ENCODE measurements at places on chromosomes 16 and 17.

DNA sequence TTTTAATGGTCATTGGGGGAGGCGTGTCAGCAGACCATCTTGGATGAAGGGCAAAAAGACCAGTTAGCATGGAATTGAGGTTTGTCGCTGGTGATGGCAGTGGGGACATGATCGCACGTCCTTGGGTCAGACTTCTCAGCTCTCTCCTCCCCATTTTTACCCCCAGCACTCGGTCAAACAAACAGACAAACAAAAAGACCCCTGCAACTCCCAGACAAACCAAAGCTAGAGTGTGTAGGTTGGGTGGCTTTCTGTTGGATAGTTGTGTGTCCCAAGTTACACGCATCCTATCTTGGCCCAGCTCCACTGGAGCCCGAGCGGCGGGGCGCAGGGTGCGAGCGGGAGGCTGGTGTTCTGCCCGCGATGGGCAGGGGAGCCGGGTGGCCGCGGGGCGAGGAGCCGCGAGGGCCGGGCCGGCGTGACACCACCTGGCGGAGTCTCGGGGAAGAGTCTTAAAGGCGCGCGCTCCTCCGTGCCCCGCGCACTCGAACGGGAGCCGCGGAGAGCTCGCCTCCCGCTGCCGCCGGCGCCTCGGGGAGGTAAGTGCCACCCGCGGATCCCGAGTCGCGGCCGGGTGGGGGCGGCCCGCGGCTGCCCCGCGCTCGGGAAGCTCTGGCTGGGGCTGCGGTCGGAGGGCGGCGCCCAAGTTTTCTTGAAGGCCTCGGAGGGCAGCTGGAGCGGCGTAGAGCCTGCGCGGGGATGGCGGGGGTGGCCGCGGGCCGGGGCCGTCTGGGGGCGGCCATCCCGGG is 18.5 kb upstream of the NTN1 start:
- no peak overlapping the region for H3K4me3 ChIP-seq
- peaks cover 68% of the 10 kb centered on the region for H3K27me3 ChIP-seq
- H3K4me1 ChIP-seq = peaks cover 11% of the 10 kb centered on the region
- peaks cover 2% of the 10 kb centered on the region for H3K36me3 ChIP-seq
- no peak overlapping the region for H3K27ac ChIP-seq
- DNase-seq = no peak

GRCh38 chr17:58300336-58300735 is 19.6 kb upstream of the MPO start:
- H3K4me3 ChIP-seq = no peak overlapping the region
- peaks cover 17% of the 10 kb centered on the region for H3K27me3 ChIP-seq
- no peaks in the 10 kb centered on the region for H3K4me1 ChIP-seq
- H3K27ac ChIP-seq = no peak overlapping the region
- no peak for DNase-seq

- H3K4me3 ChIP-seq = no peak overlapping the region
- no peak overlapping the region for H3K27ac ChIP-seq
- no peaks in the 10 kb centered on the region for H3K27me3 ChIP-seq
- H3K36me3 ChIP-seq = peaks cover 6% of the 10 kb centered on the region
- DNase-seq = no peak
These were observed 47.6 kb downstream of the NUP93 start for GRCh38 chr16:56777482-56777881.

DNA sequence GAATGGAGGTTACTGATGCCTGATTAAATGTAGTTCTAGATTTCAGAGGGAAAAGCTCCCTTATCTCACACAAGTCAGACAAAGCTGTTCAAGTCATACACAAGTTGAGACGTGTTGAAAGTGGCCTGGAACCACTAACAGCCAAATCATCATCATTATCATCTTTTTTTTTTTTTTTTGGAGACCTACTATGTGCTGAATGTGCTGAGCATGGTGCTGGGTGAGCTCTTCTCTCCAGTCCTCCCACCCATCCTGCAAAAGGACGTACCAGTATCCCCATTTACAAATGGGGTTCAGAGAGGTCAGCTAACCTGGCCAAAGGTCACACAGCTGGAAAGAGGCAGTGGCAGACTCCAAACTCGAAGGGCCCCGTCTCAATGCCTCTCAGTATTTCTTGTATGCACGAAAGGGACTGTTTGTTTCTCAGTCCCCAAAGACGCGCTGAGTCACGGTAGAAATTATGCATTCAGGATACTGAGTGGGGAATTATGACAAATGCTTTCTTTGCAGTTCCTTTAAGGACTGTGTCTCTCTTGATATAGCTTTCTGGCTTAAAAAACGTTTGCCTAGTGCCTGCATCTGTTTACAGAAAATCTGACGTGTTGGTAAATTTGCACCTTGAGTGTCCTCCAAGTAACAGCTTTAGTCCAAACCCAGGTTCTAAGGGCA is 235.5 kb downstream of the XYLT1 start:
- H3K27ac ChIP-seq = no peak overlapping the region
- DNase-seq = no peak
- H3K4me1 ChIP-seq = peaks cover 31% of the 10 kb centered on the region
- peaks cover 26% of the 10 kb centered on the region for H3K36me3 ChIP-seq

DNA sequence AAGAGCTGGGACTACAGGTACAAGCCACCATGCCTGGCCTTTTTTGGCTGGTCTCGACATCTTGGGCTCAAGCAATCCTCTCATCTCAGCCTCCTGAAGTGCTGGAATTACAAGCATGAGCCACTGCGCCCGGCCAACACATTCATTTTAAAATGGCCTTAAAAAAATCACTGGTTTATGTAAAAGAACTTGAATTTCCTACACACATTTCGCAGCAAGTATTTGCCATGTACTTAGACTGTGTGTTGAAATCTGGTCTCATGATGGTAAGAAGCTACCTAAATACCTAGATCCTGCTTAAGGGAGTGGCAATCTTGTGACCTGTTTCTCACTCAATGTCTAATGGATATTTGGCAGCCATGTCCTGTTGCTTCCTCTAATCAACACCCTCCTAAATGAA is 8.5 kb upstream of the CYTH1 start:
- no peak overlapping the region for H3K4me3 ChIP-seq
- peaks cover 64% of the 10 kb centered on the region for H3K4me1 ChIP-seq
- H3K27me3 ChIP-seq = no peaks in the 10 kb centered on the region
- no peak for DNase-seq
- H3K36me3 ChIP-seq = peaks cover 42% of the 10 kb centered on the region

DNA sequence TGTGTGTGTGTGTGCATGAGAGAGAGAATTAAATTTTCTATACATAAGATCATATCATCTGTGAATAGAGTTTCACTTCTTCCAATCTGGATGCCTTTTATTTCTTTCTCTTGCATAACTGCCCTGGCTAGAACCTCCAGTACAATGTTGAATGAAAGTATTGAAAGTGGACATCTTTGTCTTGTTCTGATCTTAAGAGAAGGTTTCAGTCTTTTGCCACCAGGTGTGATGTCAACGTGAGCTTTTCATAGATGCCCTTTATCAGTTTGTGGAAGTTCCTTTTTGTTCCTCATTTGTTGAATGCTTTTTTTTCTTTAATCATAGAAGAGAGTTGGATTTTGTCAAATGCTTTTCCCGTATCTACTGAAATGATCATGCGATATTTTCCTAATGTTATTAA is 63.3 kb downstream of the RNF213 start:
- no peak for DNase-seq
- H3K36me3 ChIP-seq = peaks cover 93% of the 10 kb centered on the region

DNA sequence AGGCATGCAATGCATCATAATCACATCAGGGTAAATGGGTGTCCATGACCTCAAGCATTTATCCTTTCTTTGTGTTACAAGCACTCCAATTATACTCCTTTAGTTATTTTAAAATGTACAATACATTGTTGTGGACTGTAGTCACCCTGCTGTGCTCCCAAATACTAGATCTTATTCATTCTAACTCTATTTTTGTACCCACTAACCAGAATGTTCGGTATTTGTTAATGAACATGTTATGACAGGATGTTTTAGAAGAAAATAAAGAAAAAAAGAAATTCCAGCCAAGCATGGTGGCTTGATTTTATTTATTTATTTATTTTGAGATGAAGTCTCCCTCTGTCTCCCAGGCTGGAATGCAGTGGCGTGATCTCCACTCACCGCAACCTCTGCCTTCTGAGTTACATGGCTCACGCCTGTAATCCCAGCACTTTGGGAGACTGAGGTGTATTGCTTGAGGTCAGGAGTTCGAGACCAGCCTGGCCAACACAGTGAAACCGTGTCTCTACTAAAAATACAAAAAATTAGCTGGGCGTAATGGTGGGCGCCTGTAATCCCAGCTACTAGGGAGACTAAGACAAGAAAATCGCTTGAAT is 1.8 kb upstream of the NDE1 start:
- no peak for DNase-seq
- peaks cover 19% of the 10 kb centered on the region for H3K36me3 ChIP-seq
- no peaks in the 10 kb centered on the region for H3K27me3 ChIP-seq

GRCh38 chr16:79409978-79410377 is 190.6 kb downstream of the MAF start:
- H3K27ac ChIP-seq = no peak overlapping the region
- H3K36me3 ChIP-seq = peaks cover 3% of the 10 kb centered on the region
- H3K4me1 ChIP-seq = peaks cover 24% of the 10 kb centered on the region
- DNase-seq = no peak
- no peak overlapping the region for H3K4me3 ChIP-seq

GRCh38 chr17:44749980-44750318 is 8.8 kb upstream of the ADAM11 start:
- no peak overlapping the region for H3K27ac ChIP-seq
- no peak for DNase-seq
- H3K36me3 ChIP-seq = peaks cover 33% of the 10 kb centered on the region
- H3K4me3 ChIP-seq = no peak overlapping the region
- H3K27me3 ChIP-seq = no peaks in the 10 kb centered on the region

DNA sequence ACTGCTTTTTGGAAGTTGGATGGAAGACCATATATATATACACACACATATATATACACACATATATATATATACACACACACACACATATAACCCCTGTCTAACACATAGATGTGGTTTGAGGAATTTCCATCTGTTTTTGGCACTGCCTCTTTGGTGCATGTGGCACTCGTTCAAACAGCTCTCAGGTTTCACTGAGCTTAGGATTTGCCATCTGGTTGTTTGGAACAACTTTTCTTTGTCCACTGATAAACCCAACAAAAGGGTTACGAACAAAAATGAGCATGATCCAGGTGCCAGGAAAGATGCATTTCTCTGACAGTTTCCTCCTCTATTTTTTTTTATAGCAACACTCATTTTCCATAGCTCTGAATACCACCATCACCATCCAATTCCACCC is 14.6 kb upstream of the KCNJ16 start:
- no peak for DNase-seq
- no peaks in the 10 kb centered on the region for H3K4me1 ChIP-seq
- no peaks in the 10 kb centered on the region for H3K36me3 ChIP-seq
- no peak overlapping the region for H3K4me3 ChIP-seq
- no peak overlapping the region for H3K27ac ChIP-seq
- no peaks in the 10 kb centered on the region for H3K27me3 ChIP-seq

DNA sequence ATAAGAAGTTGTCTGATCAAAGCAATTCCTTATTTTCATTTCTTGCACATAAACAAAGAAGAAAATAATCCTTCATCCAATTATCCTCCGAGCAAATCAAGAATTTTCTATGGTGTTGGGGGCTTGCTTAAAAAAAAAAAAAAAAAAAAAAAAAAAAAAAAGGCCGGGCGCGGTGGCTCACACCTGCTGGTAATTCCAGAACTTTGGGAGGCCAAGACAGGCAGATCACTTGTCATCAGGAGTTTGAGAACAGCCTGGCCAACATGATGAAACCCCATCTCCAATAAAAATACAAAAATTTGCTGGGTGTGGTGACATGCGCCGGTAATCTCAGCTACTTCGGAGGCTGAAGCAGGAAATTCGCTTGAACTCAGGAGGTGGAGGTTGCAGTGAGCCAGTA is 19.3 kb downstream of the CNP start:
- DNase-seq = no peak
- no peak overlapping the region for H3K27ac ChIP-seq
- no peak overlapping the region for H3K4me3 ChIP-seq

- no peaks in the 10 kb centered on the region for H3K27me3 ChIP-seq
- peak overlapping the region; percentile 87 for H3K4me3 ChIP-seq
- DNase-seq = no peak
- peaks cover 63% of the 10 kb centered on the region for H3K36me3 ChIP-seq
- peak overlapping the region; percentile 95 for H3K27ac ChIP-seq
- H3K4me1 ChIP-seq = peaks cover 34% of the 10 kb centered on the region
These were observed 2.3 kb upstream of the MAZ start for GRCh38 chr16:29804020-29804419.

- H3K36me3 ChIP-seq = peaks cover 17% of the 10 kb centered on the region
- peak; percentile 34 for DNase-seq
- H3K27me3 ChIP-seq = peaks cover 5% of the 10 kb centered on the region
- peak overlapping the region; percentile 96 for H3K4me3 ChIP-seq
- H3K4me1 ChIP-seq = peaks cover 29% of the 10 kb centered on the region
These were observed 509 bp downstream of the CNEP1R1 start for GRCh38 chr16:50025537-50025931.

GRCh38 chr16:20409398-20410120 is at the start of gene ACSM5:
Gene ACSM5, plus strand, starts transcription at chr16:20409534. Its CDS starts 1,951 bp downstream, at chr16:20411485.
- peaks cover 6% of the 10 kb centered on the region for H3K27me3 ChIP-seq
- H3K4me3 ChIP-seq = no peak within 1 kb of the TSS
- H3K4me1 ChIP-seq = peaks cover 2% of the 10 kb centered on the region
- H3K36me3 ChIP-seq = no peaks in the 10 kb centered on the region

- peaks cover 6% of the 10 kb centered on the region for H3K4me1 ChIP-seq
- DNase-seq = no peak
- peaks cover 54% of the 10 kb centered on the region for H3K27me3 ChIP-seq
- H3K36me3 ChIP-seq = no peaks in the 10 kb centered on the region
These were observed 650 bp downstream of the EPN3 start for GRCh38 chr17:50533185-50533584.

- peaks cover 12% of the 10 kb centered on the region for H3K36me3 ChIP-seq
- no peak overlapping the region for H3K4me3 ChIP-seq
- no peak overlapping the region for H3K27ac ChIP-seq
- H3K4me1 ChIP-seq = peaks cover 20% of the 10 kb centered on the region
- DNase-seq = no peak
These were observed 24.8 kb downstream of the PITPNC1 start for GRCh38 chr17:67401598-67402504.

- peaks cover 93% of the 10 kb centered on the region for H3K36me3 ChIP-seq
- H3K4me1 ChIP-seq = peaks cover 99% of the 10 kb centered on the region
- peak overlapping the region; percentile 92 for H3K27ac ChIP-seq
- DNase-seq = no peak
These were observed 8.2 kb downstream of the COTL1 start for GRCh38 chr16:84609563-84610177.

DNA sequence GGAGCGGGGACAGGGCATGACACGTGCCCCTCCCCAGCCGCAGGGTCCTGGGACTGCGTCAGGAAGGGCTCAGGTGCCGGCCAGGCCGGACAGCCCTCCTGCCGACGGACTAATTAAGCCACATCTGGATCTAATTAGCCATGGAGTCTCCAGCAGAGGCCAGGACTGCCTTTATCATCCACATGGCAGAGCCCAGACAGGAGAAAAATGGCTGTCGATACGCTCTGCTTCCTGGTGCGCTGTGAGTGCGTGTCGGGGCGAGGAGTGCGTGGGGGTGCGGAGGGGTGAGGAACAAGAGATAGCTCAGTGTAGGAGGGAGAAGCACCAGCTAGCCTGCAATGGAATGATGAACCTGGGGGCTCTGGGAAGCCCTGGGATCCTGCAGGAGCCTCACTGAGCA is 218.8 kb downstream of the IRF8 start:
- no peak overlapping the region for H3K27ac ChIP-seq
- H3K36me3 ChIP-seq = no peaks in the 10 kb centered on the region
- no peaks in the 10 kb centered on the region for H3K4me1 ChIP-seq
- peaks cover 4% of the 10 kb centered on the region for H3K27me3 ChIP-seq

All from activated CD4-positive, alpha-beta memory T cell treated with anti-CD3 and anti-CD28 coated beads, Interleukin-2, amount 10 ng/mL, durations not matched to agents 7 days and 5 days (primary cell).